ENCODE measurements at places on chromosomes 3 and 15. TPM values are rescaled to one million over a fixed set of nuclear protein-coding genes. Genes with fewer than 3 reads are reported as not detected.

Gene ARPP21
- not detected for total RNA-seq

DNA sequence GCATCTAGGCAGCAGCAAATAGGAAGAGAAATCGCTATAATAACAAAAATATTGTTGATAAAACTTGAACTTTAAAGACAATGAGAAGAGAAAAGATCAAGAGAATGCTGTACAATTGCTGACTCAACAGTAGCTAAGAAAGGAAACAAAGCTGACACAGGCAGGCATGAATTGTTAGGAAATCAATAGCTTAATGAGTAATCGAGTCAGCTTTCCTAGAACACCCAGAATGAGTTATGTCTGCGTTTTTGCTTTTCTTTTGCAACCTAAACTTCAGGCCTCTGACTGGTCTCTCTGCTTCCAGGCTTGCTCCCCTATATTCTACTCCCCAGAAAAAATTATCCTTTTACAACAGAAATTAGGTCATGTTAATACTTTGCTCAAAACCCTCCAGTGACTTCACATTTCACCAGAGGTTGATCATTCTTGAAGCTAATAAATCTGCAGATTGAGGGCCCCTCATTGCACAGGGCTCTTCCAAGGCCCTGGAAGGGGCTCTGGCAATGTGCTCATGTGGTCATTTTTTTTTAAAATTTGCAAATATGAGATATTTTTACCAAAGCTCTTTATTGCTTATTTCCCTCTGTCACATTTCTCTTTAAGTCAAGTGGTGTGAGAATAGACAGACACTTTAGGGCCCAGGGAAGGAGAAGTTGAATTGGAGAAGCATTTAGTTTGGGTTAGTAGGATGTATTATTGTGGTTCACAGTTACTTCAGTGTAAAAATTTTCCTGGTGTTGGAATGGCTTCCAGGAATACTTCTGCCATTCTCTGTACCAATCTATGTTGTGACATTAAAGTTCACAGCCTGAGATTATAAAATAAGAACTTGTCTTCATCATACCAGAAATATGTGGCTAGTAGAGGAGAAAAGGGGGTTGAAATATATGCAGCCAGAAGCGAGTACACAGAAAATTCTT, 116.3 kb downstream of the TMCO5A start:
- DNase-seq = no peak

Gene PLD1
- 55.1 TPM for total RNA-seq

- DNase-seq = no peak
These were observed 951 bp downstream of the GPR62 start for GRCh38 chr3:51955893-51956770.

Gene GOLGA6A
- total RNA-seq = not detected

Gene THBS1
- total RNA-seq = 1,850 TPM

DNA sequence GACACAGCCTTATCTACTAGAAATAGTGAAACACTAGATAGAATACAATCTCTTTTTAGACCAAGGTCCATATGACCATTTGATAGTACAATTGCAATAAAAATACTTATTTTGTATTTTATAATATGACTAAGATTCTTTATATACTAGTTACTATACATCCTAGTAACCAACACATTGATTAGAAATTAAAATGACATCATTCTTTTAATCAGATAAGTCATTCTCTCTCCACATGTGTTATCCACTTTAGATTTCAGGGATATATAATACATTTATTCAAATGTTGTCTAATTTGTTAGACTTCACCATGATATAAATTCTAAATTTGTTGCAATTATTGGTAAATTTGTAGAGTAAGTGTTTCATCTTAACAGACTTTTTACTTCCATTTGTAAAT, 276.2 kb upstream of the DPH6 start:
- no peak for DNase-seq

Gene SLC24A5
- 0.20 TPM for total RNA-seq

DNA sequence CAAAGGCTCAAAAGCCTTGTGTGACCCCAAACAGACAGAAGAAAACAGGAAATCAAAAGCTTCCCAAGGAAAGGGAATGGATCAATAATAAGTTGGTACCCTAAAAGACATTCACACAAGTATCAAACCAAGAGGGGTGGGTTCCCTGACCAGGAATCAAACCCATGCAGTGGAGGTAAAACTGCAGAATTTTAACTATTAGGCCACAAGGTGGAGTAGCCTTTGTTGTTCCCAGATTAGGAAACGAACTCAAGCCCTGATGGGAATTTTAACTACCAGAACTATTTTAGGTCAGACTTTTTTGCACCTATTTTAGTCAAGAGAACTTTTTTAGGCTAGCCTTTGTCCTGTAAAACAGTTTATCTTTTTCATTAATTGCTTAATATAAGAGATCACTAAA, 31.4 kb downstream of the SETMAR start:
- DNase-seq = no peak

DNA sequence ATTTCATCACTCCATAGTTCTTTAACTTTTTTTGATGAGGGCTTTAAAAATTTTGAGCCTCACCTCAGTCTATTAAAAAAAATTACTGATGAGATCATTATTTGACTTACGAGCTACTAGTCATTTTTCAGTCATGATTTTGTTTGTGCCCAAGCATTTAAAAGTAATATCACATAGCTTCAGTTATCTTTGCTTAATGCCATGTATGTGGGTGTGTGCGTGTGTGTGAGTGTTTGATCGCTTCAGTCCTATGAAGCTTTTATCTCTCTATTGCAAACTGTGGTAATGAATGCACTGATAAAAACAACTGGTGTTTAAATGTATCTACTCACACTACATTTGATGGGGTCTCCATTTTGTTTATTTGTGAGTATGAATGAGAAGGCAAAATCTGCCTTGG, 49.8 kb downstream of the RSRC1 start:
- DNase-seq = no peak

DNA sequence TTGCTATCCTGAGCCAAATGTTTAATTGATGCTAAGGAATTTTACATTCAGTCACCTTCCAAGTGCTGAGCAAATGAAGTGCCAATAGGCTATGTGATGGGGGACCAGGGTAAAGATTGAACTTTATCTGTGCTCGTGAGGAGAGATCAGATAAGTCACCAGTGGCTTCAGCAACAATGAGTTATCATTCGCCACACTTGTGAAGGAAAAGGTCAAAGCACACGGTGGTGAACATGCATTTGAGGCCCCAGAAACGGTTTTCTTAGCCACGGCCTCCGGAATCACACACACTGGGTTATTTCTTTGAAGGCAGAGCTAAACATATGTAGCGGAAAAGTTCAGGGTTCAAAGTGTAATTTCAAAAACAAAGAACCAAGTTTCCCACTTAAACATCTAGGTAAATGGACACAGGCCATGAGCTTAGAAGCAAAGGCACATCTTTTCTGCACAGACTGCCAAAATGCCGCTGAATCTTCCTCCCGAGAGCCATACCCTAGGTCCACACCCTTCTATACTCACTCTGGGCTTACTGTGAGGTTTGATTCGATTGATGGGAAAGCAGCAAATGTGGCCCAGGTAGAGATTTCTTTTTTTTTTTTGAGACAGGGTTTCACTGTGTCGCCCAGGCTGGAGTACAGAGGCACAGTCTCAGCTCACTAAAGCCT, 268.5 kb downstream of the SHQ1 start:
- DNase-seq = no peak

- no peak for DNase-seq
These were observed 75.0 kb downstream of the FEM1B start for GRCh38 chr15:68352401-68353062.

- DNase-seq = no peak
These were observed 42.7 kb upstream of the GOLIM4 start for GRCh38 chr3:168138421-168138820.
